Fibroblast of the aortic adventitia (primary cell): ENCODE measurements at places on chromosomes 2 and 18. TPM values are rescaled to one million over a fixed set of nuclear protein-coding genes. Genes with fewer than 3 reads are reported as not detected.

- DNase-seq, result no peak
Observed at GRCh38 chr2:30030361-30030760, 109.0 kb upstream of the ALK start.

Gene RGPD4
- total RNA-seq, result 0.16 TPM in 1 of 2 replicates, not detected in the other

DNA sequence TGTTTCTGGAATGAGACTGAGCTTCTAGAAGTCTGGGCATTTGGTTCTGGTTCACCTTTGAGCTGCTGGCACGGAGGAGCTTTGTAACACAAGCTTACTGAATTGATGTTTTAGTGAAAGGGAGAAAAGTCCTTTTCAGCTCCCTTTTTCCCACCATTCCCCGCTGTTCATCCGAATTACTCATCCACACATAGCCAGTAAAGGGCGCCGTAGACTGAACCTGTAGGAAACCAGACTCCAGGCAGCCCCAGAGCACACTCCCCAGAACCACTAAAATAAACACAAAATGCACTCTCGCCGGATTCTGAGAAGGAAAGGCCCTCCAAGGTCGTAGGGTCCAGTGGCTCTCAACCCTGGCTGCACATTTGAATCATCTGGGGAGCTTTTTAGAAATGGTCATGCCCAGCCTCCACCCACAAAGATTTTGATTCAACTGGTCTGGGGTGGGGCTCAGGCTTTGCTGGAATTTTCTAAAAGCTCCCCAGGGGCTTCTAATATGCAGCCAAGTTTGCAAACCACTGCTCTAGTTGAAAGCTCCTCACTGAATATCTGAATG is 29.6 kb downstream of the TCF7L1 start:
- DNase-seq, result peak; percentile 78

Gene MEIS1
- 65.0 and 78.2 TPM in 2 replicates for total RNA-seq

DNA sequence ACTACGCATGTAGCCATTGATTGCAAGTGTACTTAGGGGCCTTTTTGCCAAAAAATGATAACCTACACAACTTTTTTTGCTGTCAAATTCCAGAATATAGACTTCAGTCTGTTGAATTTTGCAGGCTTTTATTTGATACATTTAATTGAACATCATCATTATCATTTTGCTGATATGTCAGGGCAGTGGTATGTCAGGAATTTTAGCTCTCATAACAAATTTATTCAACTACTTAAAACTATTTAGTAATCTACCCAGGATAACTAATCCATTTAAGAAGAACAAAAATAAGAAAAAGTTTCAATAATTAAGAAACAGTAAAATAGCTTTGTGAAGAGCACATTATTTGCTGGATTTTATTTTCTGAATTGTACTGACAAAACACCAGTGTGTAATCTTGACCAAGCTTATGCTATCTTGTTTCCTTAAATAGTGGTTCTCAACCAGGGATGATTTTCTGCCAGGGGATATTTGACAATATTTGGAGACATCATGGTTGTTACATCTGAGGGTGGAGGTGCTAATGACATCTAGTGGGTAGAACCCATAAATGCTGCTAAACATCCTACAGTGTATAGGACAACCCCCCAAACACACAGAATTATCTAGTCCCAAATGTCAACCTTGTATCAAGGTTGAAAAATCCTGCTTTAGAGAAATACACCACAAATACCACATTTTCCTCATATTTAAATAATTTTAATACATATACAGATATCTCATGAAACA is 12.1 kb upstream of the TTN start:
- DNase-seq, result peak; percentile 27

Gene CHRND
- total RNA-seq, result not detected in 2 replicates

DNA sequence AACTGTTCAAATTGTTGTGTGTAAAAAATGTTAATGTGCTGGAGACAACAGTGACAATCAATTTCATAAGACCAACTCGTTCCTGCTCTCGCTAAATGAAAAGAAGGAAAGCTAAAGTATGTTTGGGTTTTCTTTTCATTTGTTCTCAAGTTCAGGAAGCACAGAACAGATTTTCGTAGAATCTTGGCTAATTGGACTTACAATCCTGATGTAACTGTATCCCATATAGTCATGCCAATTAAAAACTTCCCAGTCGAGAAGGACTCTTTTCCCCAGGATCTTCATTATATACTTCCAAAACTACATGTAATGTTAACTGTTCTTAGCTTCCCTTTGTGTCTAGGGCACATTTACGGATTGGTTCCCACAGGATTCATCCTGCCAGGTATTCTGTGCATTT is 135.4 kb upstream of the ITGB6 start:
- no peak for DNase-seq

GRCh38 chr2:219249203-219249980 is 3.7 kb upstream of the TUBA4B start:
- DNase-seq, result peak; percentile 91

GRCh38 chr2:126646026-126646425 is 9.9 kb upstream of the GYPC start:
- no peak for DNase-seq

GRCh38 chr2:20106746-20107145 is 55.3 kb upstream of the LAPTM4A start:
- no peak for DNase-seq

Gene FAM228B
- total RNA-seq, result 7.0 and 10.3 TPM in 2 replicates

Gene CIDEA
- not detected in 2 replicates for total RNA-seq

DNA sequence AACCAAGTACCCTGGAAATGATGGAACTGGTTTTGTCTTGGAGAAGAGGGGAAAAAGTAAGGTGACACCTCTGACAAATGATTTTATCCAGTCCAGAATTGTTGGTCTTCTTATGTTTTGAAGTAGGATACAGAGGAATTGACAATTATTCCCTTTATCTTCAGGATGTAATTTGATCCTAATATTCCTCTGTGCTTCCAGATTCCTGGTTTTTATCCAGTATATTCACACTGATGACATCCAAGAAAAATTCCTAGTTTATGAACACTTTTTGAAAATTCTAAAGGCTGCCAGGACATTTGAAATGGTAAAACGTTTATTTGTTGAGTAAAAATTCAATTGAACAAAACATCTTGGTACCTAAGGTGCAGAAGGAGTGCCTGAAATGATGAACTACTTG is 22.2 kb upstream of the ETAA1 start:
- peak; percentile 58 for DNase-seq

Gene CNTNAP5
- under 0.01 TPM in 1 of 2 replicates, not detected in the other for total RNA-seq

- no peak for DNase-seq
Observed at GRCh38 chr2:59182249-59182648, 941.1 kb upstream of the FANCL start.

DNA sequence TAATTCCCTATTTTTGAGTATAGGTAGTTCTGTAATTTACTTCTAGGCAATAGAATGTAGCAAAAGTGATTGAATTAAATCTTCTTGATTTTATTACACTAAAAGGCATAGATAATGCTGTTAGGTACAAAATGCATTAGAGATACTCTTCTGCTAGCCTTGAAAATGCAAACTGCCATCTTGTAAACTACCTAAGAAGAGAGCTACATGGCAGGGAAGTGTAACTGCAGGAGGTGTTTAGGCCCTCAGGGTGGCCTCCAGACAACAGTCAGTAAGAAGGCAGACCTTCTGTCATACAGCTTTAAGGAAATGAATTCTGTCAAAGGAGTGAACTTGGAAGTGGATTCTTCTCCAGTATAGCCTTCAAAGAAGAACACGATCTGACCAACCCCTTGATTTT is 1396.8 kb upstream of the SLC39A10 start:
- DNase-seq, result no peak
